ENCODE measurements at places on chromosomes 2 and 18. TPM values are rescaled to one million over a fixed set of nuclear protein-coding genes. Genes with fewer than 3 reads are reported as not detected.

Gene EN1
- total RNA-seq, result not detected

GRCh38 chr2:101197215-101197745 is 46.1 kb upstream of the TBC1D8 start:
- DNase-seq, result no peak

- no peak for DNase-seq
These were observed 1.6 kb upstream of the ROCK2 start for GRCh38 chr2:11346023-11346482.

- DNase-seq, result no peak
These were observed 76.7 kb downstream of the TGIF1 start for GRCh38 chr18:3526421-3527354.

DNA sequence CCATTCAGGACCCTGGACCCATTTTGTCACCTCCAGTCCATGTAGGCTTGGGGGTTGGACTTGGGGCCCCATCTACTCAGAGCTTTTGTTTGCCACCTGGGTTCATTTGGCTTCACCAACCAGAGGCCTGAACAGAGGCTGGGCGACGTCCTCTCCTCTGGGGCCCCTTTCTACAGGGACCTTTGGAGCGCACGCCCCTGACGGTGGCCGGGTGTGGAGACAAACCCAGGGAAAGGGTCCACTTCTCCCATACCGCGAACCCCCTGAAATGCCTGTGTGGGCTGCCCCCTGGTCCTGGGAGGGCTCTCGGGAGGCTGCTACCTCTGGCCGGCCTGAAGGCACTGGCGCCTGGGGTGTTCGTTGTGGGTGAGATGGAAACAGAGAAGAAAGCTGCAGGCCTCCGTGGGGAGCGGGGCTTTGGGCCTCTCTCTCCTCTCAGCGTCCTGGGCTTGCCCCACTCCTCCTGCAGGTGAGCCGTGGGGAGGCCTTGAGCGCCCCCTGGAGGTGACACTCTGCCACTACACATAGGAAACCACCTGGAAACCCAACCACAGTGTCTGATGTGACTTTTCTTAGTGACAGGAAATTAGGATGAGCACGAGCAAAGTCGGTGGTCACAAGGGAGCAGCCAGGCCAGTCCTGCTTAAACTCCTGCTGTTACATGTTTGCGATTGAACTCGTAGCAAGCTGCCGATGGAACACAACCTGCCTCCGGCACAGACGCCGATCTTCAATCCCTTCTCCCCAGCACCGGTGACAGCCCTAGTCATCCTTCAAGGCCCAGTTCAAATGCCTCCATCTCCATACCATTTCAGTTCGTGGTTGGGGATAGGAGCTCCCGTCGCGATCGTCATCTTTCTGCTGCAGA is 12.0 kb upstream of the NTSR2 start:
- DNase-seq, result no peak

DNA sequence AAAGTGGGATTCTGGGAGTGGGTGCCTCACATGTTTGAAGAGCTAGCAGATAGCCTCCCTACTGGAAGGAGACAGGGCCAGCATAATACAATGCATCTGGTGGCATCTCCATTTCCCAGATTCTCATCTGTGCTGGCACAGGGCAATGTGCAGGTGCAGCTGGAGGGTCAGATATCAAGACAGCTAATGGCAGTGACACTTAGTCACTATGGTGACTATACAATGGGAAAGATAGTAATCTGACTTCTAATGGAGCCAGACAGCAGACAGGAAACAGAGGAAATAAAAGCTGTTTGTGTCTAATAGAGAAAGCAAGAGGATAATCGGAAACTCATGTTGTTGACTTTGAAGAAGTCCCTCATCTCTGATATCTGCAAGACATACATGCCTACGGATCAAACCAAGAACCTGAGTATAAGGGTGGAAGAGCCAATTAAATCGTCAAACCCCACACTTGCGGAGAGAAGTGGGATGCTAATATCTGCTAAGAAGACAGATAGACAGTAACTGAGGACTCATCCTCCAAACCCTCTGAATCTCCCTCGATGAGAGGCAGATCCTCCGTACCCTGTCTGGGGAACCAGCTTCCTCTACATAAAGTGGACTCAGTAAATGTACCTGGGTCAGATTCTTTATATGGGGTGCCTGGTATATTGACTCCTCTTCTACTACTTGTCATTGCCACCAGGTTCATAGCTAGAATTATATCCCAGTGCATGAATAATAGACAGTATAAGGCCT is 692.7 kb downstream of the SOCS6 start:
- no peak for DNase-seq

GRCh38 chr18:76377359-76377756 is 117.7 kb downstream of the ZNF516 start:
- no peak for DNase-seq

Gene CNRIP1
- total RNA-seq, result 40.0 TPM

- no peak for DNase-seq
These were observed 692.1 kb upstream of the CELF4 start for GRCh38 chr18:38257661-38258060.

Gene TTN
- total RNA-seq, result 2.7 TPM

DNA sequence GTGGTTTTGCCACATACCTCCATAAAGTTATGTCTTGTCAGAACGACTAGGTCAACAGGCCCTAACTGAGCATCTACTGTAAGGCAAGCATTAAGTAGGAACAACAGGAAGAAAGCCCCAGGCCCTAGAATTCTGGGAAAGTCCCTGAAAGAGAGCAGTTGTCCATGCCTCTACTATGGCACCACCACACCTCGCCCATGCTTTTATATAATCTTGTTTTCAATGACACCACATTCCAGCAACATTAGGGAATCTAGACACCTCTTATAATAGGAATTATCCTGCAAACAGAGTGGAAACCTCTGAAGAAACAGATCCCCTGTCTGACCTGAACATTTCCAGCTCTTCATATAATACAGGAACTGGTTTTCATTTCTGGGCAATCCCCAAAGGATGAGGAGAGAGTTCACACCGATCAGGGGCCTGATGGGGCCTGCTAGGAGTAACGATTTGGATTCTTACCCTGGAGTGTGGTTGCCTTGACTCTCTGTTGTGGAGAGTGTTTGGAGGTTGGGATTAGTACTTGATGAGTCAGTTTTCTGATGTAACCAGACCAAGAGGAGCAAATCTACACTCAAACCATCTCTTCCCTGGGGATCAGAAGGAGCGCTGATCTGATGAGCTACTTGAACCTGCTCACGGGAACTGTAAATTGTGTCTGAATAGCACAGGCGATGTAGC is 31.9 kb upstream of the CEP68 start:
- no peak for DNase-seq

Gene SCYGR4
- total RNA-seq, result not detected

- DNase-seq, result no peak
These were observed 81.5 kb upstream of the CD226 start for GRCh38 chr18:70029163-70029562.

- DNase-seq, result no peak
These were observed 264.7 kb upstream of the SYT4 start for GRCh38 chr18:43542016-43542415.

GRCh38 chr18:7629416-7629815 is 62.3 kb downstream of the PTPRM start:
- DNase-seq, result no peak

Gene PTPRN
- not detected for total RNA-seq

DNA sequence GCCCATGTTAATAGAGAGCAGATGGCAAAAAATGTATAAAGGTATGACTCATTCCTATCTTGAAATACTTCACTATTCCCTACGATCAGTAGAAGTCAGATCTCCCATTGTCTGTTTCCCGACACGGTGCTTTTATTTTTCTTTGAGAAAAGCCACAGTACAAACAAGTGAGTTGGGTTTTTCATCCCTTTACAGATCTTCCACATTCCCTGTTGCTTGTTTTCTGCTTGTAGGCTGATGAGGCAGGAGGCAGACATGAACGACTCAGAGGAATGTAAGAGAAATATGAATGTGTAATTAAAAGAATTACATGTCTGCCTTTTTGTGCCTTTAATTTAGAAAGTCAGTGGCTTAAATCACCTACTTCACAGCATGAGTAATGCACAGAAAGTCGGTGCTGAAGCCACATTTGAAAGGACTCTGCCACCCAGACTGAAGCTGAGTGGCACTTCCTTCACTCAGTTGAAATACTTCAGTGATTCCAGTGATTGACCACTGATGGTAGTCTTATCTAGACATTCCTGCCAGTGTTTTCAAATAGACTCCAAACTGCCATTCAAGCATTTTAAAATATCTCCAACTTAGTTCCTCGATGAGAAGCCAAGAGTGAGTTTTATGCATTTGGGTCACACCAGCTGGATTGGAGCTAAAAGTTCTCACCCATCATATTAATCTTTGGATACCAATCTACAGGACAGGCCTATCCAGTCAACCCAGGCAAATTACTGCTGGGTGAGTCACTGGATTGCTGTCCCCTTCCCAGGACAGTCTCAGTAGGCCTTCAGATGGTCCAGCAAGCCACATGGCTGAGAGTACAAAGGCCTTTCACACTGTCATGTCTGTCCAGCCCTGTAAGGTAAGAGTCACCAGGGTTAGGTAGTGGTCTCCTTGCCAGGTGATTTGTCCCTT is 79.0 kb downstream of the COLEC12 start:
- no peak for DNase-seq

Gene WDR7
- total RNA-seq, result 25.2 TPM

DNA sequence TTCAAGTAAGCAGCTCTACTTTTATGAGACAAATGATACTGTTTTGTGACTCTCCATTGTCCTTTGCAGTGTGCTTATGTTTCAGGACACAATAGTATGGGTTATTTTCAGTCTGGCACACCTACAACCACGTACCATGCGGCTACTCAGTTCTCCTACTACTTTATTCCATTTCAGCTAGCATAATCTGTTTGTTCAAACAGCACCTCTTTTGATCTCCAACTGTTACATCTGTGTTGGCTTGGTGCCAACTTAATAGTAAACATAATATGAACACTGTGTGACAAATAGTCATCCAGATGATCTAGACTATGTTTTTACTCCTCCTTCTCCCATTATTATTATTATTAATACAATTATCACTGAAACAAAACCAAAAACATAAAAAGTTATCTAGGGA is 40.5 kb downstream of the MYO3B start:
- DNase-seq, result no peak

Gene CDH19
- not detected for total RNA-seq

DNA sequence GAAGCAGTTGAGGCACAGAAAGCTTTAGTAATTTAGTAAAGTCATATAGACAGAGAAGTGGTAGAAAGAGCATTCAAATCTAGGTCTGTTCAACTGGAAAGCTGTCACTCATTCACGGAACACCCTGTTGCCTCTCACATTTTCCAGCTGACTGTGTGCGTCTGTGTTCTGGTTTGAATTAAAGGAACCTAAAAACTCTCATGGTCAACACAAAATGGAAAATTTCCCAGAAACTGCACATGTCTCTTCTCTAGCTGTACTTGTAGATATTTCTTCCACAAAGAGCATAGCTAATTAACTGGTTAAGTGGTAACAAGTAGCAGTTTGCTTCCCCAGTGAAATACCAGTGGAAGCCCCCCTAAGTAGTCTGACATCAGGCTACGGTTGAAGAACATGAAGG is 390.8 kb downstream of the TGIF1 start:
- DNase-seq, result no peak

Gene ZNF24
- total RNA-seq, result 43.7 TPM

Gene DLX2
- total RNA-seq, result not detected

DNA sequence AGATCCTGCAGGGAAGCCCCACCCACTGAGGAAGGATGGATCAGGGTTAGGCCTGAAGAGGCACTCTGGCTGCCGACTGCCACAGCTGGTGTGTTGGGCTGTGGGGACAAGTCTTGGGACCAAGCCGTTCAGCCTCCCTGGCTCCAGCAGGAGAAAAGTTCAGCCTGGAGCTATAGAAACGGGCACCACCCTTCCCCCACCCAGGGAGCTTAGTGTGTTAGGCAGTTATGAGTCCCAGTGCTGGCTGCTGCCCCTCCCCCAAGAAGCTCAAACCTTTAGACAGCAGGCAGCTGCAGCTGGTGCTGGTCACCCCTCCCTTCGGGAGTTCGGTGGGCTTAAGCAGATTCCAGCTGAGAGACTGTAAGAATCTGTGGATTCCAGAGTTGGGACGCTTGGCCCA is 447.1 kb upstream of the HS6ST1 start:
- DNase-seq, result no peak

DNA sequence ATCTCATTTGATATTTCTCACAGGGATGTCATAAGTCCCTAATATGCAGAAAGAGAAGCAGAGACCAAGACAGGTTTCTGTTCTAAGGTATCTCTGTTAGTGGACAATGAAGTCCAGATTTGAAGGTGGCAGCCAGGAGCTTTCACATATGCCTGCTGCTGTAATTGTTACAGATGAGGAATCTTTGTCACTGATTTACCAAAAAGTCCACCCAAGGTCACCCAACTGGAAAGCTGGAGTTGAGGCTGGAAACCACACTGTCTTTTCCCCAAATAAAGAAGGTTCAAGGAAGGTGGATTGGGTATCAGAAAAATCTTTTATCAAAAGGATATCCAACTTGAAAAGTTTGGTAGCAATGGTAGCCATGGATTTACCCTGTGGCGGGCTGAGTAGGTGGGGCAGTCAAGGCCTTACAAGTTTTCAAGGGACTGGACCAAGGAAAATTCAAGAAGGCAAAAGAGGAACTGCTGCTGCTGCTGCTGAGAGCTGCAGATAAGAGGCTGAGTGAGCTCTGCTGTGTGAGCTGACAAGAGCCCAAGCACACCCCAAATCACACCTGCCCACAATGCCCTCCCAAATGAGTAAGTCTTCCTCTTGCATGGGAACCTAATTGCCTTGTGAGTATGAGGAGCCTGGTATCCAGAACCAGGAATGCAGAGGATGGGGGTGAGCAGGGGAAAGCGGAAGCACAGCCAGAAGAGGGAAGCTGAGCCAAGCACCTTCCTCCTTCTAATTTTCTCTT is 241.2 kb downstream of the ANAPC1 start:
- no peak for DNase-seq

- DNase-seq, result no peak
These were observed 160.6 kb upstream of the SMAD7 start for GRCh38 chr18:49111191-49111988.

Gene OBSL1
- total RNA-seq, result 15.6 TPM

DNA sequence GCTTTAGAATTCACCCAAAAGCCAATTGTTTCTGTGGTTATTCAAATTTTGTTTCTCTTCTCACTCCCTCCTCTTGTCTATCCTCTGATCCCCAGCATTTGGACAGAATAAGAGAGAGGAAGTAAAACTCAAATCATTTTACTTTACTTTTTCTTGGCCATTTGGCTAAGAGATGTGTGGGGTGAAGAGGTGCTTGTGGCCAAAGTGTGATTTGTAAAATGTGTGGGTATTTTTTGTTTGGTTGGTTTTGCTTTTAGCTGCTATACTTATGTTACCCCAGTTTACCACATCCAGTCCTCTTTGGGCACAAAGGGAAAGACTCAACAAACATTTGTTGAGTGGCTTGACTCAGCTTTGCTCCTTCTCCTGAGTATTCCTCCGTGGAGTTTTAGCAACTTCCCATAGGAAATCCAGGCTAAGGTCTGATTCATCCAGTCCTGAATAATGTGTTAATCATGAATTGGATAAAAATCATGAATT is 109.1 kb upstream of the CYP1B1 start:
- no peak for DNase-seq

Data from pulmonary artery endothelial cell (primary cell).